ENCODE measurements at places on chromosomes 3 and 15.

GRCh38 chr3:111103807-111104206 lies 32.2 kb downstream of the NECTIN3 start:
- DNase-seq: no peak

GRCh38 chr3:60917141-60917540 lies 334.1 kb downstream of the FHIT start:
- DNase-seq: no peak

DNA sequence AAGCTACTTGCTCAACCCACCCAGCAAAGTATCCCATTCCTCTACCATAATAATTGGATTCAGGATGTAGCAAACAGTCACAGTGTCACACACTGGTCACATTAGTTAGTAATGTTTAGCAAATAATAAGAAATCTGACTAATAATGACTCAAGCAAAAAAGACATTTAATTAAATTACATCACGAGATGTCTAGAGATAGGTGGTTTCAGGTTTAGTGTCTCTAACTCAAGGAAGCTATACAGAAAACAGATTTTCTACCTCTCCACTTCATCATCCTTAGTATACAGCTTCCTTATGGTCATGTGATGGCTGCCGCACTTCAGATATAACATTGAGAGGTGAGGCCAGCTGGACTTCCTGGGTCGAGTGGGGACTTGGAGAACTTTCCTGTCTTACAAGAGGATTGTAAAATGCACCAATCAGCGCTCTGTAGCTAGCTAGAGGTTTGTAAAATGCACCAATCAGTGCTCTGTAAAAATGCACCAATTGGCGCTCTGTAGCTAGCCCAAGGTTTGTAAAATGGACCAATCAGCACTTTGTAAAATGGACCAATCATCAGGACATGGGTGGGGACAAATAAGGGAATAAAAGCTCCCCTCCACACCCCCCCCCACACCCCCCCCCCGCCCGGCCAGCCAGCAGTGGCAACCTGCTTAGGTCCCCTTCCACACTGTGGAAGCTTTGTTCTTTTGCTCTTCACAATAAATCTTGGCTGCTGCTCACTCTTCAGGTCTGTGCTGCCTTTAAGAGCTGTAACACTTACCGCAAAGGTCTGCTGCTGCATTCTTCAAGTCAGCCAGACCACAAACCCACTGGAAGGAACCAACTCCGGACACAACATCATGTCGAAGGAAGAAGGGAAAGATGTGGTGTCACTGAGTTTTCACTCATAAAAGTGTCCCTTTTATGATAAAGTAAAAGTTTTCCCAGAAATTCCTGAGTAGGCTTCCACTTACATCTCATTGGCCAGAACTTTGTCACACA lies 24.9 kb upstream of the ARPIN start:
- no peak for DNase-seq

DNA sequence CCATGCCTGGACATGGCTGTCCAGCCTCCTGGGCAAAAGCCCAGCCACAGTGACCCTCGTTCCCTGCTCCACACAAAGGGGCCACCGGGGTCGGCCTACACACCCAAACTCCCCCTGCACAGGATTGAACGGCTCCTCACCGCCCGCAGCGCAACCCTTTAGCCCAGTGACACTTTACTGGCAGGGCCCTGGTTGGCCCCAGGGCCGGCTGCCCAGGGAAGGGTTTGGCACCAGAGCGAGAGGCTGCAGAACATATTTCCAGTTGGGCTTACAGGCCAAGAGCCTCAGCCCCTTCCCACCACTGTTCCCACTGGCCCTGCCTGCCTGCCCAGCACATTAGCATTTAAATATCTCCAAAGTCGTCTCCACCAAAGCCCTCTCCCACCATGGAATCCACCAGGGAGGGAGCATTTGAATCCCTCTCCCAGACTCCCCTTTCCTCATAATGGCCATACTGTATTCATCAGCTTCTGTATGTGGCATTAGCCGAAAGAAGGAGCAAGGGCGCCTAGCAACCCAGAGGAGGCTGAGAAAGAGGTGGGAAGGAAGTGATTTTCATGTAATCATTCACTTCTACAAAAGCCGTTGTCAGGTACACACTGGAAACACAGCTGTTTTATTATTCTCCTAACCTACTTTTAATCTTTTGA lies 85.4 kb downstream of the SLC6A11 start:
- no peak for DNase-seq

GRCh38 chr3:194212845-194213331 lies 76.9 kb downstream of the HES1 start:
- DNase-seq: no peak

DNA sequence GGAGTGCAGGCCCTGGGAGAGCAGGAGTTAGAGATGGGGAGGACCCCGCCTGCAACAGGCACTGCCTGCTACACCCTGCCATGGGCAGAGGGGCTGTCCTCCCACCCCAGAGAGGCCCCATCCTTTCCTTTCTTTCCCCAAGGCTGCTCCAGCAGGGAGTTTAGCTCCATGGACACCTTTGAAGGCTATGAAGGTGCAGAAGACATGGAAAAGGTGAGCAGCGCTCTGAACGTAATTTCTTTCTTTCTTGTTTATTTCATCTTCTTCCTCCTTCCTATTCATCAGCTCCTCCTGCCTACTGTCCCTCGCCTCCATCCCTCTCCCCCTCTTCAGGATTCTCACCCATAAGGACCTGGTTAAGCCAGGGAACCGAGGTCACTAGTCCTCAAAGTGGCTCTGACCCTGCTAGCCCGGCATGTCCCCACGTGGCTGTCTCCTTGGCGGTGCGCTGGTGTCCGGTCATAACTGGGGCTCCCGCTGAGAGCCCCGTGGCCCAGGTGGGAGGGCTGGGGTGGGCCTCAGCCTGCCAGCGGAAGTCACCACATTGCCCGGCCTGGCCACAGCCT lies 16.0 kb upstream of the ADIPOQ start:
- no peak for DNase-seq

GRCh38 chr3:185733980-185734724 lies 90.7 kb downstream of the IGF2BP2 start:
- no peak for DNase-seq

GRCh38 chr3:61702453-61702852 lies 141.1 kb downstream of the PTPRG start:
- DNase-seq: no peak

GRCh38 chr15:68550498-68551295 lies 28.1 kb upstream of the CORO2B start:
- peak; percentile 61 for DNase-seq

DNA sequence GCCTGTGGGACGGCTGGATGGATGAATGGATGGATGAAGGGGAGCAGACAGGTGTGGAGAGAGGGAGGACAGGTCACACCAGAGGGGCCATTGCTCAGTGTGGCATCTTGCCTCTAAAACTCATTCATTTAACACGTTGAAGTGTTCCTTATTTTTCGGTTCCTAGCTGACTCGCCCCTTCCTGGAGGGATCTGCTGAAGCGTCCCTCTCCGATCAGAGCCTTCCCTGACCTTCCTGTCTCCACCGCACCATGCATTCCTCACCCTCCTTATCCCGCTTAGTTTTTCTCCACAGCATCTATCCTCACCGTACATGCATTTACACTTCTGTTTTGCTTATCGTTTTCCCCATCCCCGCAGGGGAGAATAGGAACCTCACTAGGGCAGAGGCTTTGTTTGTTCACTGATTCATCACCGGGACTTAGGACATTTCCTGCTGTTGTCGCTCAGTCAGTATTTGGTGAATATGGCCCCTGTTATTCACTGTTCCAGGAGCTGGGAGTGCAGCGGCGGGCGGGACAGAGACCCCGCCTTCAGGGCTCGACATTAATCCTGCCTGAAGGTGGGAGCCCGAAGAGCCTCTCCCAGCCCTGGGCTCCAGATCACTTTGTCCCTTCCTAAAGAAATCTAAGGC lies 32.0 kb downstream of the FOXL2 start:
- DNase-seq: no peak

DNA sequence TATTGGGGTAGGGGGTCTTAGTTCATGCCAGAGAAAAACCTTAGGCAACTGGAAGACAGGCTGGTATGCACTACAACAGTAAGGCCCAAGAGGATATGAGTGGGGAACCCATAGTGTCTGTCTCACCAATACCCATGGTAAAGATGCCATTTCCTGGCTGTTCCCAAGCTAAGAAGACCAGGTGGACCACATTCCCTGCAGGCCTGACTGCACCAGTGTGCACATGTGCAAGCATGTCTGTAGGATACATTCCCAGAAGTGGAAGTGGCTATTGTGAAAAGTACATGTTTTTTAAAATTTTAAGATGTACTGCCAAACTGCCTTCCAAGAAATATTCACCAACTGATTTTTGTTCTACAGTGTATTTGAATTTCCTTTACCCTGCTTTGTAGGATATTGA lies 207.3 kb upstream of the CTNNB1 start:
- no peak for DNase-seq

- no peak for DNase-seq
Measured at GRCh38 chr15:77818484-77819047, 185.9 kb upstream of the LINGO1 start.

DNA sequence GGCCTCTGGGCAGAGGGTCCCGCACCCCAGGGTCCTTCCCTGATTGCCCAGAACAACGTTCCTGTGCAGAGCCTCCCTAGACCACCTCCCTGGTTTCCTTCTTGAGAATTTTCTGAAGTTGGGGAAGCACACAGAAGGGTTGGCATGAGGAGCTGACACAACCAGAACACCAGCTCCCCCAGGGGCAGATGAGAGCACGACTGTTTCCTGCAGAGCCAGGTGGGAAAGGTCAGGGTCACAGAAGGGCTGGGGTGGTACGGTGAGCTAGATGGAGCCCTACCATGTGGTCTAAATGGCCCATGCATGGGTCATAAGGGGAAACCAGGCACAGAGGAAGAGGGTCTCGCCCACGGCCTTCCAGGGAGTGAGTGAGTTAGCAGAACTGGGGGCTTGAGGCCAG lies 10.4 kb downstream of the PPCDC start:
- no peak for DNase-seq

- DNase-seq: no peak
Measured at GRCh38 chr3:146159037-146159436, 1.9 kb downstream of the PLOD2 start.

DNA sequence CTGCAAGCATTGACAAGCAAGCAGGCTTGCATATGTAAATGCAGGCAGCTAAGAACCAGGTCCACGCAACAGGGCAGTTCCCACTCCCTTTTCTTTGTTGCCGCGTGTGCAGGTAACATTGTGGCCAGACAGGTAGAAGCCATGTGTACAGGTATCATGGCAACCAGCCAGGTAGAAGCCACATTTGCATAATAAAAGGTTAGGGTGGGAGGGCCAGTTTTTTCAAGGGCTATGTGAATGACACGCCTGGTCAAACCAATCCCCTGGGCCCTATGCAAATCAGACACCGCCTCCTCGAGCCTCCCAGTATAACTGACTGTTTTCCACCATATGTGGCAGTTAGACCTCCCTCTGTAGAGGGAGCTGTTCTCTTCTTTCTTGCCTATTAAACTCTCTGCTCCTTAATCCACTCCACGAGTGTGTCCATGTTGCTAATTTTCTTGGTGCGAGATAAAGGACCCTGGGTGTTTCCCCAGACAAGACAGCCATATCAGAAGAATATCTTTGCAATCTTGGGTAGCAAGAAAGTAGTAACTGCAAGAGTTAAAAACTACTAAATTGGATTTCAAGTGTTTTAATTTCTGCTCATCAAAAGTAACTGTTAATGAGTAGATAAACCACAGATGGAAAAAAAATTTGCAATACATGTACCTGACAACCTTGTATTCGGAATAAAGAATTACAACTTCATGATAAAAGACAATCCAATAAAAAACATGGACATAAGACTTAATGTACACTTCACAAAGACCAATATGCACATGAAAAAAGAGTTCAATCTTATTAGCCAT lies 21.8 kb downstream of the PCOLCE2 start:
- no peak for DNase-seq

DNA sequence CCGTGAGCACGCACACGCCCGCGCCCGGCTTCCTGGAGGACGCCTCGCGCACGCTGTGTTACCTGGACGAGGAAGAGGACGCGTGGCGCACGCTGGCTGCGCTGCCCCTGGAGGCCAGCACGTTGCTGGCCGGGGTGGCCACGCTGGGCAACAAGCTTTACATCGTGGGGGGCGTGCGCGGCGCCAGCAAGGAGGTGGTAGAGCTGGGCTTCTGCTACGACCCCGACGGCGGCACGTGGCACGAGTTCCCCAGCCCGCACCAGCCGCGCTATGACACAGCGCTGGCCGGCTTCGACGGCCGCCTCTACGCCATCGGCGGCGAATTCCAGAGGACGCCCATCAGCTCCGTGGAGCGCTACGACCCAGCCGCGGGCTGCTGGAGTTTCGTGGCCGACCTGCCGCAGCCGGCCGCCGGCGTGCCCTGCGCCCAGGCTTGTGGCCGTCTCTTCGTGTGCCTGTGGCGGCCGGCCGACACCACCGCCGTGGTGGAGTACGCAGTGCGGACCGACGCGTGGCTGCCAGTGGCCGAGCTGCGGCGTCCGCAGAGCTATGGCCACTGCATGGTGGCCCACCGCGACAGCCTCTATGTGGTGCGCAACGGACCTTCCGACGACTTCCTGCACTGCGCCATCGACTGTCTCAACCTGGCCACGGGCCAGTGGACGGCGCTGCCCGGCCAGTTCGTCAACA lies 890 bp downstream of the KBTBD13 start:
- no peak for DNase-seq

- DNase-seq: no peak
Measured at GRCh38 chr3:43104039-43104438, 1.8 kb downstream of the POMGNT2 start.

DNA sequence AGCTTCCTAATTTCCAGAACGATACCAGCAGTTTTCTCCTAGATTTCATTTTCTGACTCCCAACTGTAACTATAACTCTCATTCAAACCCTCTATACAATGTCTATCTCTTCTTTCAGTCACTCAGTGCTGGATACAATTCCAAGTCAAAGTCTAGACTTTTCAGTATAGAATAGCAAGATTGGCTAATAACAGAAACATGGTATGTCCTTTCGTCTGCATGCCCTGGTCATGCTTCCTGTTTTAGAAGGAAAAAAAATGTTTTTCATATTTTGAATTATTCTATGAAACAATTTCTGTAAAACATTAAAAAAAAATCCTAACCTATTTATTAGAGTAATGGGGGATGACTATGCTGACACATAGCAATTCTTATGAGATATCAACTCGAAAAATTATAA lies 180.0 kb downstream of the KCNAB1 start:
- no peak for DNase-seq

- no peak for DNase-seq
Measured at GRCh38 chr15:43625106-43625505, 6.5 kb upstream of the STRC start.

- DNase-seq: no peak
Measured at GRCh38 chr3:194275291-194275690, 75.8 kb downstream of the CPN2 start.

DNA sequence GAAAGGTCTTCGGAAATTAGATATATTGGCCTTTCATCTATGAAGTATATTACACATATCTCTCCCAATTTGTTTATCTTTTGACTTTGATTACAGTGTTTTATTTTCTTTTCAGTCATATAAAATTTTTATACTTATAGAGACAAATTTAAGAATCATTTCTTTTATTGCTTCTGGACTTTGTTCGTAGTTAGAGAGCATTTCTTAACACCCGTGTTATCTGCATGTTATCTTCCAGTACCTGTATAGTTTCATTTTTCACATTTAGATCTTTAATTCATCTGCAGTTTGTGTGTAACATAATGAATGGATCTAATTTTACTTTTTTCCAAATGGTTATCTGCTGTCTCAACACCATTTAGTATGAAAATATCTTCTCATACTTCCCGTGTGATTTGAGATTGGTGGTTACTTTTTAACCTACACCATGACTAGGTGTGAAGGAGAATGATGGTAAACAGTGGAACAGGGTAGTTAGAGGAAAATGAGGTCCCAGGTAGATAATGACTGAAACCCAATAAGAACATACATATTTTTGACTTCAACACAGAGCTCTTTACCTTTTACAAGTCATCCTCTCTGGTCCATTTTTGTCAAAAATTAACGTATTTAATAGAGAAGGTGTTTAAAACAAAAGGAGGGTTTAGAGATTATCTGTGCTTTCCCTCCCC lies 99.3 kb downstream of the LPP start:
- DNase-seq: no peak

All from activated CD4-positive, alpha-beta T cell treated with anti-CD3 and anti-CD28 coated beads for 4 hours (primary cell).